ENCODE measurements at places on chromosomes 16 and 17. TPM values are rescaled to one million over a fixed set of nuclear protein-coding genes. Genes with fewer than 3 reads are reported as not detected.

The SEPTIN12 gene
- total RNA-seq, result not detected

The CDRT15 gene
- total RNA-seq, result not detected

The CSH2 gene
- not detected for total RNA-seq

The KRT222 gene
- total RNA-seq, result not detected

The C17orf113 gene
- 2.0 TPM for total RNA-seq

The HOXB8 gene
- 19.7 TPM for total RNA-seq

The FOXC2 gene
- 0.11 TPM for total RNA-seq

The SHCBP1 gene
- 18.7 TPM for total RNA-seq

The STX4 gene
- total RNA-seq, result 21.9 TPM

The KRTAP2-2 gene
- total RNA-seq, result not detected

The KLHL10 gene
- not detected for total RNA-seq

The CLEC3A gene
- not detected for total RNA-seq

The SEBOX gene
- total RNA-seq, result not detected

The MCRIP2 gene
- 17.6 TPM for total RNA-seq

The DOC2A gene
- 5.7 TPM for total RNA-seq

The SDK2 gene
- 31.2 TPM for total RNA-seq

The ACLY gene
- 421 TPM for total RNA-seq

The ACSM5 gene
- total RNA-seq, result not detected

The ZNF821 gene
- total RNA-seq, result 30.2 TPM

The VMP1 gene
- total RNA-seq, result 53.8 TPM

The RIPOR1 gene
- total RNA-seq, result 60.6 TPM

The GNG13 gene
- total RNA-seq, result not detected

The EXOC3L1 gene
- total RNA-seq, result 0.44 TPM

The EME1 gene
- 31.4 TPM for total RNA-seq

The MAF gene
- total RNA-seq, result 4.1 TPM

The RNF43 gene
- total RNA-seq, result 2.0 TPM

The GRAP gene
- 2.1 TPM for total RNA-seq

The RDM1 gene
- total RNA-seq, result 5.7 TPM

The PYDC1 gene
- total RNA-seq, result not detected

The CDK5R1 gene
- total RNA-seq, result 34.1 TPM

The TP53TG3C gene
- total RNA-seq, result not detected

The OR1A1 gene
- not detected for total RNA-seq

The GDPD3 gene
- 6.7 TPM for total RNA-seq

All from neural crest cell (in vitro differentiated cells).